ENCODE measurements at places on chromosomes 6 and 20. TPM values are rescaled to one million over a fixed set of nuclear protein-coding genes. Genes with fewer than 3 reads are reported as not detected.

- no peak for DNase-seq
Observed at GRCh38 chr20:47758517-47759450, 26.5 kb downstream of the SULF2 start.

DNA sequence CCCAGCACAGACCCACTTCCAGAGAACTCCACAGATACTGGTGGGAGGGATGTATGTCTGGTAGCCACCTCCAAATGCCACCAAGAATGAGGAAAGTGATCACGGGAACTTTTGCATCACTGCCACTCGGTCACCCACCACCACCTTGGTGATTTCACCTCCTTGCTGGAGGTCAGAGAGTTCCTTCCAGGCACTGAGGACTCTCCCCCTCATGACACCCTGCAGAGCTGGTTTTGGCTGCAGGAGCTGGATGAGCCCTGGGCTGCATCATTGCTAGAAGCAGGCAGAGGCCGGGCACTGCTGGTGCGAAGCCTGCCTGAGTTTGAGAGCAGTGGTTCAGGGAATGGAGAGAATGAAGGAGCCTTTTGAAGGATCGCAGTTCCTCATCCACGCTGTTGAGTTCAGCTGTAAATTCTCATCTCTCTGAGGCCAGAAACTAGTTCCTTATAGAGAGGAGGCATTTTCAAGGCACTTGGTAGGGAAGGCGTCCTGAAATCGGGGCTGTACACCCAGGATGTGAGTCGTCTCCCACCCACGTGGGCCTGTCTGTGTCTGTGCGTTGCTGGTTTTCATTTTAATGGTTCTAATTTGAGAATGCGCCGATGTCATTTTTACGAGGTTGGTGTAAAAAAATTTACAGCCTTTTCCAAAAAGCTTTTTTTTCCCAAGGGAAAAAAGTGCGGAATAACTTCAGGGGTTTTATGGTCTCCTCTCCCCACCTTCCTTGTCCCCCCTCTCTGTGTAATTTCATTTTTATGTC lies 25.0 kb downstream of the FOXP4 start:
- DNase-seq, result peak; percentile 37

GRCh38 chr6:3323148-3323547 lies 64.4 kb downstream of the PSMG4 start:
- no peak for DNase-seq

PLEKHG1 gene
- 10.5 TPM for total RNA-seq

ACAT2 gene
- total RNA-seq, result 42.9 TPM

All from bronchial epithelial cell (primary cell).